ENCODE measurements at places on chromosomes 3 and 15. TPM values are rescaled to one million over a fixed set of nuclear protein-coding genes. Genes with fewer than 3 reads are reported as not detected.

DNA sequence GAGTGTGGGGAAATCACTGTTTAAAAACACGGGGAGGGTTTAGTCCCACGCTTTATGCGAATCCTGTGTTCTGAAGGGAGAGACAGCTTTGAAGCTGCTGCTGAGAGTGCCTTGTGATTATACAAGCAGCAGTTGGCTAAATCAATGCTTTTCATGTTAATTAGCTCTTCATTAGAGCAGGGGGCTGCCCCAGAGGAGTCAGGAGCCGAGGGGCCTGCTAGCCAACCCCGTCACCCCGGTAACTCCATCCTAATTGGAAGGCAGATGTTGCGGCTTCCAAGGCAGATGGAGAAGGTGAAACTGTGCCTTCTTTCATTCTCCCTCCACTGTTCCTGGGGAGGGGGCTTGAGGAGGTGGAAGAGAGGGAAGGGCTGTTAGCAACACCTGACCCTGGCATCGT, 92.4 kb upstream of the ANKRD34C start:
- no peak overlapping the region for H3K27ac ChIP-seq
- H3K27me3 ChIP-seq, result no peaks in the 10 kb centered on the region
- H3K4me3 ChIP-seq, result no peak overlapping the region
- peaks cover 23% of the 10 kb centered on the region for H3K4me1 ChIP-seq

- no peaks in the 10 kb centered on the region for H3K36me3 ChIP-seq
- H3K4me3 ChIP-seq, result no peak overlapping the region
- no peak overlapping the region for H3K27ac ChIP-seq
Observed at GRCh38 chr15:68666120-68666811, 87.5 kb downstream of the CORO2B start.

Gene CDC25A
- 51.8 TPM for total RNA-seq

DNA sequence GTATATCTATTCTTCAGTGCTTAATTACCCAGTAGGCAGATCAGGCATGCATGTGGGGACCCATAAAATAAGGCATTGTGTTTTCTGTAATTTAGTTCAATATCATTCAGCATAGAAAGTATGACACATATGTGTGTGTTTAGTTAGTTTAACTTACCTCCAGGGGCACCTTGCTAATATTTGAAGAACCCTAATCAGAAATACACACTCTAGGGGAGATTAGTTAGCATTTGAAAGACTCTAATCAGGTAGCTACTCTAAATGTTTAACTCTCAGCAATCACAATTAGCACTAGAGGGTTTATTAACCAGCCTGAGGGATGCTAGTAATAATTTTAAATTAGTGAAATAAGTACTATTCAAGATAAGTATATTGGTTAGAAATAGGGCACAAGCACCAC, 104.5 kb downstream of the ECT2 start:
- H3K36me3 ChIP-seq, result no peaks in the 10 kb centered on the region
- no peak for DNase-seq
- no peak overlapping the region for H3K4me3 ChIP-seq
- no peaks in the 10 kb centered on the region for H3K27me3 ChIP-seq

DNA sequence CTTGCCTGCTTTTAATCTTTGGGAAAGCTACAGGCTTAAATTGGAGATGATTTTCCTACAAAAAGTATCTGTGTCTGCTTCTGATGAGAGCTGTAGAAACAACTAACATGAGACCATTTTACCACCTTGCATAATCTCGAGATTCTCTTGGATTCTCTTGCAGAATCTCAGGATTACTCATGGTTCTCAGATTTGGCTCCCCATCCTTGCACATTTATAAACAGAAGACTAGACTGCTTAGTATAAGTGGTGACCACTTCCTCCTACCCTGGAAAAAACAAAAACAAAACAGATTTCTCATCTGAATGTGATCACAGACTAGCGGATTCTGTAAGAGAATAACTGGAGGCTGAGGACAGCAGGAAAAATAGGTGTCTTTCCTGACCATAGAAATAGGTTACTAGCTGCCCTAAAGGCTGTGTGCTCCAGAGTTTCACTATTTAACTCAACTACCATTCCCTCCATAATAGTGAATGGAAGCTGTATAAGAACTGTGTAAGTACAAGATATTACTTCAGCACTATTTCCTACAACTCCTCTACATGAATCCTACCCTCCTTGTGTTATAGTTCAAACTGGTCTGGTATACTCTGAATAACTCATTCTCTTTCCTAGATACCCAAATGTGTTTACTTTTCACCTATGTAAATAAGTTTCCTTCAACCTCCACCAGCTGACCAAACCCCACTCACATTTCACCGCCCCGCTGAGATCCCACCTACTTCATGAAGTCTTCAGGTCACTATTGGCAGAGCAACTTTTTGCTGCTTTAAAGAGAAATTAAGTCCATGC, 122.2 kb upstream of the C2CD4B start:
- DNase-seq, result no peak
- H3K27ac ChIP-seq, result no peak overlapping the region
- no peaks in the 10 kb centered on the region for H3K36me3 ChIP-seq
- no peaks in the 10 kb centered on the region for H3K27me3 ChIP-seq

DNA sequence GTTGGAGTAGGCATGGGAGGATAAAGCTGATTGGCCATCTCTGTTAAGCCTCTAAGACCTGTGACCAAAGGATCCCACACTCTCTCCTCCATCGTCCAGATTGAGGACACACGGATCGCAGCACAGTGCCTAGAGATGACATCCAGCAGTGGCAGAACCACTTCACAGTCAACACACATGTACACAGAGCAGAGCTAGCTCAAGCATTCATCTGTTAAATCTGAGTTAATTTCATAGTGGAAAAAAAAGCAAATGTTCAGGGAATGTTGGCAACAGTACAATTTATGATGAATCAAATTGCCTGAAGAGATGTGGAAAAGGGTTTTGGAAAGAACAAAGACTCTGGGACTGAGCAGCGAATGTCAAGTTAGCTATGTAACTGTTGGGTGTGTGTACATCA, 108.1 kb upstream of the PLAAT1 start:
- H3K36me3 ChIP-seq, result no peaks in the 10 kb centered on the region
- no peak overlapping the region for H3K27ac ChIP-seq
- H3K4me1 ChIP-seq, result no peaks in the 10 kb centered on the region

GRCh38 chr3:98602078-98602678, 8.8 kb upstream of the CPOX start:
- H3K27me3 ChIP-seq, result no peaks in the 10 kb centered on the region
- no peak overlapping the region for H3K4me3 ChIP-seq
- H3K4me1 ChIP-seq, result no peaks in the 10 kb centered on the region
- peak; percentile 67 for DNase-seq

GRCh38 chr3:66439666-66440344, 61.0 kb downstream of the LRIG1 start:
- DNase-seq, result no peak
- peak overlapping the region; percentile 64 for H3K27ac ChIP-seq
- peaks cover 78% of the 10 kb centered on the region for H3K4me1 ChIP-seq

- DNase-seq, result no peak
- no peaks in the 10 kb centered on the region for H3K36me3 ChIP-seq
- peaks cover 9% of the 10 kb centered on the region for H3K4me1 ChIP-seq
Observed at GRCh38 chr3:192022412-192022811, 561.4 kb downstream of the PYDC2 start.

Gene GRK7
- total RNA-seq, result not detected

Gene ILDR1
- total RNA-seq, result 0.07 TPM

Gene CD200
- total RNA-seq, result 41.5 TPM
